ENCODE measurements at places on chromosomes 2 and 18.

GRCh38 chr2:216776066-216776850, 80.9 kb upstream of the IGFBP5 start:
- no peak for DNase-seq

DNA sequence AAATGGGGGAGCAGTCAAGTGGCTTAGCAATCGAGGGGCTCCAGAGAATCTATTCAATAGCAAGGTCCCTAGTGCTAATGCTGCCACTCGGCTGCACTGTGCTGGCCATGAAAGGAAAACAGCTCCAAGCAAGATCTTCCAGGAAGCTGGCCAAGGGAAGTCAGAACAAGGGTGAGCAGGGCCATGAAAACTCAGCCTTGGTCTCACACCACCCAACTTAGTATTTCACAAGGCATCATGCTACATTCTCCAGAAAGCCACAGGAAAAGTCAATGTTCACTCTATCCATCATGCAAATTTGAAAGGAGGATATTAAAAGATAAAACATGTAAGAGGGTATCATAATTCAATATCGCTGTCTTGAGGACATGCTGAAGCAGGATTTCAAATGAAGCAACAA, 35.7 kb downstream of the NRP2 start:
- no peak for DNase-seq

DNA sequence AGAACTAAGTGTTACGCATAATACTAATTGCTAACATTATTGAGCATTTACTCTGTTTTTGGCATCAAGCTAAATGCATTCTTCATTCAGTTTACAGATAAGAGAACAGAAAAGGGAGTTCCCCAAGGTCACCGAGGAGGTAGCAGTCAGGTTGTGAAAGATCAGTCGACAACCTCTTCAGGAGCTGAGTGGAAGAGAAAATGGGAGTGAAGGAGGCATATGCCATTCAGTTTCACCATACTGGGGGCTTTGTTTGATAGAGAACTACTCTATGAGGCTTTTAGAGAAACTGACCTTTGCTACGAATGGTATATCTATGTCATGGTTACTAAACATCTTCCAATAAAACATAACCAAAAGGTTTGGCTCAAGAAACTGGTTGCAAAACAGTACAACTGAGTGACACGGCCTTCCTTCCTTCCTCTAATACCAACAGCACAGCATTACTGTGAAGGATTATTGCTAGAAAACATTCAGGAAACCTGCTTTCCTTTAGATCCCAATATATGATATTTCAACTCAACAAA, 112.1 kb downstream of the RBMS1 start:
- no peak for DNase-seq

DNA sequence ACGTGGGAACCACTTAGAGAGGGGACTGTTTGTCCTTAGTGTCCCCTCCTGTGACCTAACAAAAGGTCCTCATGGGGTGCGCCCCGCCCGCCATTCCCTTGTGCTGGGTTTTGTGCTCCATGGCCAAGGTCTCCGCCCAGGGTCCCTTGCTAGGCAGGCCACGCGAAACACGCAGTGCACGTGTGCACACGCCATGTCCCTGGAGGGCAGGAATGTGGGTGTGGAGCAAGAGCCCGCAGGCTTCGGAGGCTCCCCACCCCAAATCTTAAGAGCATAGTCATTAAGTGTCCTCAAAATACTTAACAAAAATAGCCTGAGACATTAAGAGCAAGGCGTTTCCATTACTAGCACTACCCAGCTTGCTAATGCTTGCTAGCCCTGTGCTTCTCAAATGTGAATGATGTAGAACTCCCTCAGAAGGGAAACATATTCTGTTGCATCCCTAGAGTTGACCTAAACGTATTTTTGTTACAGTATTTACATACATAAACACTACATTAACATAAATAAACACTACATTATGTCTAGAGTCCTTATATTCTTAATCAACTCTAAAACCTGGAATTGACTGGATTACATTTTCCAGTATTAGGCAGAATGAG, 117.6 kb upstream of the APCDD1 start:
- no peak for DNase-seq

DNA sequence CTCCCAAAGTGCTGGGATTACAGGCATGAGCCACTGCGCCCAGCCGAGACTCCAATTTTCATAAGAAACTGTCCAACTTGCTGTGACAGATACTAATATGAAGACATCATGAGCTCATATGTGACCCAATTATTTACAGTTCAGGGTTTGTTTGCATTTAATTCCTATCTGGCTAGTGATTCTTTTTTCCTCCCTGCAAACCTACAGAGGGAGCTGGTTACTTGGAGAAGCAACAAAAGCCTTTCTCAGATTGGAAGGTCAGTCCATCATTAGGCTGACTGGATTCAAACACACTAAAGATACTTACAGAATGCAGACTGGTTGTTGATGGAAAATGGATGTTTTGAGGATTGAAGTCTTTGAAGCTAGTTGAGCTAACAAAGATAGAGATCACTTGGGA, 176.4 kb downstream of the ANKRD44 start:
- DNase-seq = no peak

DNA sequence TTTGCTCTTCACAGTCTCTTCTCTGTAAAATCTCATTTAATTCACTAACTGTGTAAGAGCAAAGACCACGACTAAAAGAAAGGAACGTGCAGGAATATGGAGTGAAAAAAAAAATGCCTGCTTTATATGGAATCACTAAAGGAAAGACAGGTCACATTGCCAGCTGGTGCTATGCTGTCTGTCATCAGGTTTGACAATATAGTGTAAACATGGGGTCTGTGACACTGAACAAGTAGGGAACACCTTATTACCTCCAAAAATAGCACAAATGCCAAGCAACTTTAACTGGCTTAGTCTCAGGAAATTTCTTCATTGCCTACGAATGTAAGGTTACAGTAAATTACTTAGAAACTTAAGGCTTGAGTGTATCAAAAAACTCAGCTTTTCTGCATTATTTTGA, 364.5 kb upstream of the LINC00305 start:
- no peak for DNase-seq

DNA sequence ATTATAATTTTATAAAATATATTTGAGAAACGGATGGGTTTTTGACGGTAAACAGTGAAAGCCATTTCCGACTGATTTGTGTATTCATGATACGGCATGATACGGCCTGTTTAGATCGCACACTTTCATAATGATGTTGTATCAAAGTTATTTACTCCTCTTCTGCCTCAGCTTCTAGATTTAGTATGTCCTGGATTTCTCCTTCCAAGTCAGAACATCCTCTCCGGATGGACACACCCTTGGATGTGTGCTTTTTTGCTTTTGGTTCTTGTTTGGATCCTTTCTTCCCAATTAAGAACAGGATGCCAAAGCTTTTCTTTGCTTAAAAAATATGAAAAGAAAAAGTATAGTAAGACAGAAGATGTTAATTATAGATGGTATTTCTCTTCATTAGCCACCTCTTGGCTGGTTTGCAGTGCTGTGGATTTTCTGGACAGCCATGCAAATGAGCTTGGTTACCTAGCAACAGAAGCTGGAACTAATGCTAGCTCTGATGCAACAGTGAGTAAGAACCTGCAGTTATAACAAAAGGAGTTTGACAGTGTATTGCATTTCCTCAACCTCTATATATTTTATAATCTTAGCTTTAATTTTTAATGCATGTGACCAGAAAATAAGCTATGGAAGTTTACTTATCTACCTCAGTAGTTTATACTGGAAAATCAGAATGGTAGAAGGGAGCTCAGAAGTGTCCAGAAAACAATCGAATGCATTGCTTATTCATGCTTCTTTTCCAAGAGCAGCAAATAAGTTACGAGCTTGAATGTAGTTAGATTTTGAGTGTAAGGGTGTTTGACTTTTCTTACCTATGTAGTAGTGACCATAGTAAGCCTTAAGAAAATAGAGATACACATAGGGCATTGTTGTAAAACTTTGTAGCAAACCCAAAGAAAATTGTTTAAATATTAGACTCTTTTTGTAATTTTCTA, 27.9 kb downstream of the RMND5A start:
- DNase-seq = no peak

- no peak for DNase-seq
Measured at GRCh38 chr2:205169012-205169411, 513.3 kb upstream of the NRP2 start.

GRCh38 chr2:50613161-50613560, 418.8 kb downstream of the NRXN1 start:
- DNase-seq = no peak

DNA sequence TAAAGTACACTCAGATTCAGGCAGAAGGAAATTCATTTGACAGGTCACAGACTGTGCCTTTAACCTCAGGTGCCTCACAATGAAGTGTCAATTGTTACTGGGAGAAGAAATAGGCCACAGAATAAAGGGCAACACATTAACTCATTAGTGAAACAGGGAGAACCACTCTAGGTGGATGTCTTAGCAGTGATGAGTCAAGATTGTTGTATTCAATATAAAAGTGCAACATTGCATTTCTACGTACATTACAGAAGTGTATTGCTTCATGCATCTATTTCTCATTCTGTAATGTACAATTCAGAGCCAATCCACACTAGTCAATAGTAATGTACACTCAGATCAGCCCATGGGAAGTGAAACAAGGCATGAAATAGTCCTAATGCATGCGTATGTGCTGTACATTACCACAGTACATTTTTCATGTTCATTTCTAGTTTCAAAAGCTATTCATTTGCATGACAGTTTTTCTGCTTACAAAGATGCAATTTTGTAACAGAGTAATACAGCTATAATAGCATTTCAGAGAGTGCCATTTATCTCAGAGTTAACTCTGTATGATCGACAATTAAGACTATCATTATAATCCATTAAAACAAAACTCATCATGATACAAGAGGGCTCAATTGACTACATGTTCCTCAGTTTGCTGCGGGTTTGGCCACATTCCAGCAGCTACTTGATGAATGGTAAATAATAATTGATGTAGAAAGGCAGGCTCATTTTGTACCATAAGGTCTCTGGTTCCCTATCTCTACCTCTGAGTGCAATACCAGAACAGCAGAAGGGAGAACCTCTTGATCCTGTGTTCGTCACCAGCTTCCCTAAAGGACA, 12.2 kb upstream of the ARL5A start:
- no peak for DNase-seq

All from stimulated activated CD8-positive, alpha-beta memory T cell treated with anti-CD3 and anti-CD28 coated beads, Interleukin-2, amount 100 ng/mL, for 1 hour (primary cell).